Activated CD4-positive, alpha-beta T cell treated with anti-CD3 and anti-CD28 coated beads for 4 hours (primary cell): ENCODE measurements at places on chromosomes 2 and 18.

- no peak for DNase-seq
These were observed 82.2 kb downstream of the EPAS1 start for GRCh38 chr2:46379213-46380037.

DNA sequence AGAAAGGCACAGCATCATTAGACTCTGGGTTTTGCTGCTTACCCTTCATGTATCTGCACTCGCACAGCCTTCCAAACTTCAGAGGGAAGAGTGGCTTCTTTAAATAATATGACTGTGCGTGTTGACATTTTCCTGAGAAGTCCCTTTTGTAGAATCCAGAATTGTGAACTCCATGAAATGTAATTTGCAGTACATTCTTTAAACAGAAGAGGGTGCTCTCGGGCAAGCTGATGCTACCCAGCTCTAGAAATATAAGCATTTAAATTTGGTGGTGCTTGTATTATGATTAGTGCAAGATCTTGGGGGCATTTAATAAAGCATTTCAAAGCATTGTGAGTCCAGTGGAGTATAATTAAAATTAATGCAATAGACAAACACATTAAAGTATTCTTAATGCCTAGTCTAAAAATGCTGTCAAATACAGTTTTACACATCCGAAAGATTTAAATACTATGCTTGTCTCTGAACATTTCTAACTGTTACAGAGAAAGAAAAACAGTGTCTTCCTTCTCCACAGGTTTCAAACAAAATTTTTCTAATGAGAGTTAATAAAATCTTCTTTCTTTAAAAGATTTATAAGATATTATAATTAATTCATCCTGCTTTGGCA lies 17.3 kb upstream of the GTF2A1L start:
- no peak for DNase-seq

DNA sequence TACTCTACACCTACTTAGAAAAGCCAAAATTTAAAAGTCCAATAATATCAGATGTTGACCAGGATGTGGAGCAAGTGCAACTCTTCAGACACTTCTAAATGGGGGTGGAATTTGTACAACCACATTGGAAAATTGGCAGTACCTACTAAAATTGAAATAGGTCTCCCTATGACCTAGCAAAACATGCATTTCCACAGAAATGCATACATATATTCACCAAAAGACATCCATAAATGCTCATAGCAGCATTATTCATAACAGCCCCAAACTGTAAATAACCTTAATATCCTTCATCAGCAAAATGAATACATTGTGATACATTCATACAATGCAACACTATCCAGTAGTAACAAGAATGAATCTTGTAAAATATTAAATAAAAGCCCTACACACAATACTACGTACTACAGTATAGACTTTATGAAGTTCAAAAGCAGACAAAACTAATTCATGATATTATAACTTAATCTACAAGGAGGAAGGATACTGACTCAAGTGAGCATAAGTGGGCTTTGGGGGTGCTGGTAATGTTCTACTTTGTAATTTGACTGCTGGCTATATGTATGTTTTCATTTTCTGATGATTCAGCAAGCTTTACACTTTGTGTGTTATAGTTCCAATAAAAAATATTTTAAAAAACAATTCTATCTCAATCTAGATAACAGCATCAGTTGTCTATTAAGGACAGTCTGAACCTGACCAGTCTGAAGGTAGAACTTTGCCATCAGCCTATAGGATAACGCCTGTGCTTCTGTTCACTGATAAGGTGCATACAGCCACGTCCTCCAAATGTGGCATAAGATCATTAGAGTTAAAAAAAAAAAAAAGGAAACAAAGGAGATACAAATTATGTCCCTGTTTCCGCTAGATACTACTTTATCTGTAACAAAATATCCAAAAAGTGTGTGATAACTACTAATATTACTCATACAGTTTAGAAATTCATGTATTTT lies 6.6 kb upstream of the TNFRSF11A start:
- DNase-seq: no peak

DNA sequence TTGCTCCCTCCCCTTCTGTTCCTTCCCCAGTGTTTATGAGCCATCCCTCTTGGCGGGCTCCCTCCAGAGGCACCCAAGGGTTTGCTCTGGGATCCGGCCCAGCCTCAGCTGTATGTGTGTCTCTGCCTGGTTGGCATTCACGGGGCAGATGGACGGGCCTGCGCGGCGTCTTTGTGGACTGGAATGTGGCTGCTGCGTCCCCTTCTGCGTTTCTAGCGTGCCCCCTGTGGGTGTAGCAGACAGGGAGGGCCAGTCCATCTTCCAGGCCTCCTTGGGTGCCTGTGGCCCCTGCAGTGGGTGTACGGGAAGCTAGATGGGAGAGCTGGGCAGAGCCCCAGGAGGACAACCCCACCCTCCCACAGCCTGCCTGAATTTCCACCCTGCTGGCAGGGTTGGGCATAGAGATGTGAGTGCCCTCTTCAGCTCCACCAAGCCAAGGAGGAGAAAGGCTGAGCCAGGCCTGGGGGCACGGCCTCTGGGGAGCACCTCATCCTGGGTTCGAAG lies 15.7 kb downstream of the GPC1 start:
- no peak for DNase-seq

DNA sequence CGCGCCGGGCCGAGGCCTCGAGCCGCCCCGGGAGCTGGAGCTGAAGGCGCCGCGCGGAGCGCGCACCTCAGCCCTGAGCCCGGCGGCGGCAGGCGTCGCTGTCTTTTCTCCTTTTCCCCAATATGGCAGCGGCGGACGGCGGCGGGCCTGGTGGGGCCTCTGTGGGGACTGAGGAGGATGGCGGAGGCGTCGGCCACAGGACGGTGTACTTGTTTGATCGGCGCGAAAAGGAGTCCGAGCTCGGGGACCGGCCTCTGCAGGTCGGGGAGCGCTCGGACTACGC lies 369 bp downstream of the SMCHD1 start:
- no peak for DNase-seq

DNA sequence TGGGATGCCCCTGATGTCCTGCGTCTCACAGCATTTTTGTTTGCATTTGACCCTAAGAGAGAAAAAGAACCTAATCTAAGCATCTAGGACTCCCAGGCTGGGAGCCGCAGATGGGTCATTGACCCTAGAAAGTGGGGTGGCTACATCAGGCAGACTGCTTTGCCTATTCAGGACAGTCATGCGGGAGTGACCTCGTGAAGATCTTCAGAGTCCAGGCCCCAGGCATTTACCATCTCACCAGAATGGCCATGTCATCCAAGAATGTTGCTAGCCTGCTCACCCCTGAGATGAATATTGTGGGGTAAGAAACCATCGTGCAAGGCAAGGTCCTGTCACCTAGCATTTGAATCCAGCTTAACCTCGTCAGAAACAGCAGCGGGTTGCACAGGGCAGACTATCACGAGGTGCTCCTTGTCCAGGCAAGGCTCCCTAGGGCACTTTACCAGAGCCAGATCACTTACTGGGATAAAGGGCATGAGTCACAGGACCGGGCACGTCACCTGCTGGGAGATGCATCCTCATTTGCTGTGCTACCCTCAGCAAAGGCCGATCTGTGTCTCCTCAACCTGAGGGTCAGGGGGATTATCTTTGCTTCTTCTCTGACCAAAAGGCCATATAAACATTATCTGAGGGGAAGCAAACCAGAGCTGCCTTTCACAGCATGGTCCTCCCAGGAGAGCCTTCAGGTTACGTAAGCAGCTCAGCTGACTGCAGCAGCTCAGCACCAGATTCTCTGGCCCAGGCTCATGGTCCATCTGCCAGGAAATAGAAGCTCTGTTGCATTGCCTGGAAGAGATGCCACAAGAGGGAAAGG lies 162.3 kb downstream of the ACKR3 start:
- no peak for DNase-seq

DNA sequence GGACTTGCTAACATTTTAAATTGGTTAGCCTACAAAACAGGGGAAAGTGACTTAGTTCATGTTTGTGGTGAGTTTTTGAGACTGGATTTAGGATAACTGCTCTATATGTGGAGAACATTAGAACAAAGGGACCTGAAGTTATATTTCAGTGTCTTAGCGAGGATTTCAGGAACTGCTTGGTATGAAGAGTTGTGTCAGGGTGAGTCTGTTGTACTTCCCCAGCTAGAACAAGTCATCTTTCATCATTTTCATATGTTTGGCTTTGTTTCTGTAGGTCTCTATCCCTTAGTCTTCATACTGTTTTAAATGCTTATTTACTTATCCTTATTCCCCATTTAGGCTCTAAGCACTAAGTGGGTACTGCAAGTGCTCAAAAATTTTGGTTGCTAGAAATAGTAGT lies 41.9 kb downstream of the KCMF1 start:
- no peak for DNase-seq

- DNase-seq: peak; percentile 79
These were observed 209.4 kb upstream of the TRIB2 start for GRCh38 chr2:12507295-12507694.

- no peak for DNase-seq
These were observed 107.5 kb downstream of the GULP1 start for GRCh38 chr2:188399159-188399558.

DNA sequence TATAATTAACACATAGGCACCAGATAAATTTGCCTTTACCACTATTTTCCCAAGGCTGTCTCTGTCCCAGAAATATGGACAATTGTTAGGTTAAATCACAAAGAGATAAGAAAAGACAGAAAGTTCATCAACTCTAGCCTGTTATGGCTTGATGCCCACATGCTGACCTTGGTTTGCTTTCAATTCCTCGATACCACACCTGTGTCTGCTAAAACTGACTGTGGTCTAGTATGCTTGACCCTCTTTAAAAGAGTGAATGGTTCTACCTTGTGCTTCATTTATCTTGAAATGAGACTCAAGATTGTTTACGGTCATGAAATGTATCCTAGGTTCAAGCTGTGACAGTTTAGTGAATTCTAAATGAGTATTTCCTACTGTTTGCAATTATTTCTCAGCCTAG lies 909.0 kb upstream of the LRRTM1 start:
- no peak for DNase-seq

- no peak for DNase-seq
These were observed 238.5 kb downstream of the MTX2 start for GRCh38 chr2:176507786-176508185.

DNA sequence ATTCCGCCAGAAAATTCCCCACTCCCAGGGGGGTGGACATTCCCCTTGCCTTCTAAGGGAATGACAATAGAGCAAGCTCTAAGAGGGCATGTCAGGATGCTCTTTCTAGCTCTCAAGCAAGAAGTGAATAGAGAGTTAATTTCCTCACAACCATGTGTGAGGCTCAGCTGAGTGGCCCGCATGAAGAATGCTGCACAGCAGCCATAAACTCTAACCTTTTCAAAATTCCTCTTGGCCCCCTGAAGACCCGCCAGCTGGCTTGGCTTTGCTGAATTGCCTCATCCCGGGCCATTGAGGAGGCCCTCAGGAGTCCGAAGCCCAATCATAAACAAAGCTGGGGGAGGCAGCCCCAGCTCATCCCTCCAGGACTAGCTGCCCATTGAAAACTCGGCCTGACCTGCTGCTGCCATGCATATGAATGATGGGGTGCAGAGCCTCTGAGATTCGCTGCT lies 38.2 kb downstream of the NRP2 start:
- DNase-seq: no peak

DNA sequence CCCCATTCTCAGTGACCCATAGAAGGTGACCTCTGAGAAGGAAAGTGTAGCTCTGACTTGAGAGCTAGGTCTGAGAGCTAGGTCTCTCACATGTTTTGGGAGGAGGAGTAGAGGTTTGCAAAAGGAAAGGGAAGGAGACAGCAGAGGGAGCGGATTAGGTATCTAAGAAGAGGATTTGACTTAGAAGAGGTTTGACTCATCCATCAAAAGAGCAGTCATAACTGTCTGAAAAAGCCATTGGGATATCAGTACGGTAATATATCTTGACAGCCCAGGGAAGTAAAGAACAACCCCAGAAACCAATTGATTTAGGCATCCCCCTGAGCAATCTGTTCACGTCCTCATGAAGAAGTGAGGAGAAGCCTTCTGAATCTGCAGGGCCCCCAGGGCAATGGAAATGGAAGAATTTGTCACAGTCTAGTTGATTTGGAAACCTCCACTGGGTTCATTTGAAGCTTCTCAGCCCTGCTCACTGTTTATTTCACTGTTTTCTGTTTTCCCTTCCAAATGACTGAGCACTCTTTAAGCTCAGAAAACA lies 19.3 kb downstream of the OXER1 start:
- no peak for DNase-seq

GRCh38 chr18:44799382-44799906 lies 118.8 kb downstream of the SETBP1 start:
- no peak for DNase-seq

DNA sequence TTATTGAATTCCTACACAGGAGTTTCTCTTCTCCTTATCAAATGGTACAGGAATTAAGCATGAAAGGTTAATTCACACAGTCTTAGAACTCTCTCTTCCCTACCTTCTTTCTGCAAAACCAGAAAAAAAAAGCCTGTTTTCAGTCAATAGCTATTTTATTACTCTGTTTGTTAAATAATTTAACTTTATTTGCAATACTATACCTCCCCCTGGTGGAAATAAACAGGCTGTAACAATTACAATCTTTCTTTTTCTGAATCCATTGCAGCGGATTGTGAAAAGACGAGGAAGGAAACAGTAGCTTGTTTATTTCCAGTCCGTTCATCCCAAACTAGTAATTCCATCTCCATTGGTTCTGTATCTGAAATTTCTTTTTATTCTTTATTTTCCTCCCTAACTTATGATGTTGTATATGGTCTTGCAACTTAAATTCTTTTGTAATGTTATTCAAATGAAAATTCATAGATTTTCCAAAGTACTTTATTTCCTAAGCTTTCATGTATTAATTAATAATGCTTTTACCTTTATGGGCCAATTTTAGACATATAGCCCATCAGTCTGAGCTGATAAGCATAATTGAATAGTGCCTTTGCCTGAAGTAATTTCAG lies 165.2 kb downstream of the SH3BP4 start:
- DNase-seq: no peak

- DNase-seq: no peak
These were observed 142.1 kb downstream of the USP34 start for GRCh38 chr2:61328707-61329251.
